Stimulated activated CD8-positive, alpha-beta memory T cell treated with anti-CD3 and anti-CD28 coated beads, Interleukin-7, amount 100 ng/mL, for 1 hour (primary cell): ENCODE measurements at places on chromosomes 5 and 9.

- DNase-seq: peak; percentile 19
Measured at GRCh38 chr5:2038321-2039179, 155.8 kb upstream of the IRX4 start.

- DNase-seq: no peak
Measured at GRCh38 chr5:43193181-43193893, 1.3 kb downstream of the NIM1K start.

DNA sequence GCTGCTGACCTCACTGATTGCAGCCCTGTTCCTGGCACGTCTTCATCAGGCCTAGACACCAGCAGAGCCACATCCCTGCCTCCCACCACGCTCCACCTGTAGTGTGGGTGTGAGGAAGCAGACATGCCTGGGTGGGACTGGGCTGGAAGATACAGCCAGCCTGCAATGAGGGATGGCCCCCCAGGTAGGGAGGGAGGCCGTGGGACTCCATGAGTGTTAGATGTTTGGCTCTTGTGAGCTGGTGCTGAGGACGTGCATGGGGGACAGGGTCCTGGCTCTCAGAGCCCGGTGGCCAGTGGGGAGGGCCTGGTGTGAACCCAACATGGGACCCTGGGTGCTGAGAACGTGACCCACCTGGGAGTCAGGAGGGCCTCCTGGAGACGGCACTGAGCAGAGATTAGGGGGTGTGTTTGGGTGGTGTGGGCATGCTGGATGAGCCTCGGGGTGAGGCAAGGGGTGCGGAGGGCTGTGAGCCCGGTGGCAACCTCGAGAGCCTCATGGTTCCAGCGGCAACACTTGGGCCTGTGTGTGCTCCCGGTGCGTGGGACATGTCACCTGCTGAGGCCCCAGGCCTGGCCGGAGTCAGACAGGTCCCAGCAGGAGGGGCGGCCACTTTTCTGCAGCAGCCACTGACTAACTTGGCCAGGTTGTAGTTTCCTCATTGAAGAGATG is 87.6 kb downstream of the PHF2 start:
- DNase-seq: no peak

- DNase-seq: no peak
Measured at GRCh38 chr5:54388409-54388808, 67.1 kb upstream of the HSPB3 start.

- no peak for DNase-seq
Measured at GRCh38 chr9:73682789-73683188, 531.1 kb downstream of the ANXA1 start.

GRCh38 chr5:79521156-79521555 is 7.2 kb upstream of the HOMER1 start:
- no peak for DNase-seq

DNA sequence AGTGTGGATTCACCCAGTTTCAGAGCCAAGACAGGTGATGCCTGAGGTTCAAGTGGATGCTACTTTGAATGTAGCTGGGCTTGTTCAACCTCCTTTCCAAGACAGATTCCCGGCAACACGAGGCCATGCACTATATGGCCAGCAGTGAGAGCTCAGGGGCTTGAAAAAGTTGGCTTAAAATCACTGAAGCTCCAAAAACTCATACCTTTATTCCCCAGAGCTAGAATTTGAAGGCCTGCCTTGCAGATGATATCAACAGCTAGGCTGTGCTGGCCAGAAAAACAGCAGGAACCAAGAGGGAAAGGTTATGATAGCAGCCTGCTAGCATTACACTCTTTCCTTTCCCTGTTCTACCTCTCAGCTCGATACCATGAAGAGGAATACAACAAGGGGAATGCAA is 120.2 kb upstream of the DAB2 start:
- no peak for DNase-seq

DNA sequence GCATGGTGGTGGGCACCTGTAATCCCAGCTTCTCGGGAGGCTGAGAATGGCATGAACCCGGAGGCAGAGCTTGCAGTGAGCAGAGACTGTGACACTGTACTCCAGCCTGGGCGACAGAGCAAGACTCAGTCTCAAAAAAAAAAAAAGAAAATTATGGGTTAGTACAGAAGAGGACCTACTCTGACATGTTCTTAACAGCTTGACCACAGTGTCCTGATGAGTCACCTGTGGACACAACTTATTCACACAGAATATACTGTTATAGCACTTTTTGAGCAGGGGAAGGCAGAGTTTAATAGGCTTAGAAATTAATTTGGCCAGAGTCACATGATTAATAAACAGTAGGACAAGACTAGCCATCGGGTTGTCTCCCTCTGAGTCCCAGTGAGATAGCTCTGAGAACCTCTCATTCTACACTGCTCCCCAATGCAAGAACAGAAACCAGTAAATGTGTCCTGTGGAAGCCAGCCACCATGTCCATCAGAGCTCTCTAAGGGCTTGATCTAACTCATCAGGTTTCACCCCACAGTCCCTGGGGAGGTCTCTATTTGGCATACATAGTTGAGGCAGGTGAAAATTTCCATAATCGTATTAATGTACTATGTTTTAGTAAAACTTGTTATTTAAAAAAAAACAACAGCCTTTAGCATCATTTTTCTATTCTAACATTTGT is 1077.9 kb upstream of the C9orf72 start:
- no peak for DNase-seq

DNA sequence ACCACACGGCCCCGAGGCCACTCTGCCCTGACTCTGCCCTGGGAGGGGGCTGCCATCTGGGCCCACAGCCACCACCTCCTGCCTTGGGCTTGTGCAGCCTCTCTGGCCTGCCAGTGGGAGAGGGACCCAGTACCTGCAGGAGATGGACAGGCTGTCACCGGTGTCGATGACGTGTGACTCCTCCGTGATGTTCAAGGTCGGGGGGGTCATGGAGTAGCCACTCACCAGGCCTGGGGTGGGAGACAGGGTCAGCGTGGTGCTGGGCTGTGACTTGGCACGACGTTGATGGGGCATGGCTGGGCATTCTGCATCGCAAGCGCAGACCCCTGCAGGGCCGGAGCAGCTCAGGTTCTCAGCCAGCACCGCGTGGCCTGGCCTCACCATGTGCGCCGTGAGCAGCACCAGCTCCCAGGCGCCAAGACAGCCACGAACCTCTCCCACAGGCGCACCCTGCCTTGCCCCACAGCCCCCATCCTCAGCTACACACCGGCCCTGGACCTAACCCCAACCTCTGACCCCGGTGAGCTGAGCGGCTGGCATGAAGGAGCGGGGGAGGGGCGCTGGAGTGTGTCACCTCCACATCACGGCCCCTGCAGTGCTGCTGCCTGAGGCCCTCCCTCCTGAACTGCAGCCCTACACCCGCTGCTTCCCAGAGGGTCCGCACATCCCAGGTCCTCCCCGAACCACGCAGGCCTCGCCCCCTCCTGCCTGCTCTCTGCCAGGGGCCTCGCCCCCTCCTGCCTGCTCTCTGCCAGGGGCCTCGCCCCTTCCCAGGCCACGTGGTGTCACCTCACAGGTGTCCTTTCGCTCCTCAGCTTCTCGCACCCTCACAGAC is 17.6 kb downstream of the FLT4 start:
- no peak for DNase-seq

- no peak for DNase-seq
Measured at GRCh38 chr9:86764221-86764624, 183.1 kb downstream of the GAS1 start.

DNA sequence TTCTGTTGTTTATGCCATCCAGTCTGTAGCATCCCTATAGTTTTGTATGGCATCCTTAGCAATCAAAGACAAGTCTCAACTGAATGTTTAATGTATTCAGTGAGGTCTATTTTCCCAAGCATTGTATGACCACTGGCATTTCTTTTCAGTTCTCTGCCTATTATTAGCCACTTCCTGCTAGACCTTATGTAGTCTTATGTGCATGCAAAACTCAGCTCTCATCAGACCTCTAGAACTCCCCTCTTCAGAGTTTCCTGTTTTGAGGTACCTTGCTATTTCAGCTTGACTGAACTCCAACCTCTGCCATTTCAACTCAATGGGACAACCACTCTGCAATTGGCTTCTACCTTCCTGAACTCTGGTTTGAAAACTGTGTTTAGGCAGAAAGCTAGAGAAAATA is 113.2 kb downstream of the SLC25A46 start:
- DNase-seq: no peak

DNA sequence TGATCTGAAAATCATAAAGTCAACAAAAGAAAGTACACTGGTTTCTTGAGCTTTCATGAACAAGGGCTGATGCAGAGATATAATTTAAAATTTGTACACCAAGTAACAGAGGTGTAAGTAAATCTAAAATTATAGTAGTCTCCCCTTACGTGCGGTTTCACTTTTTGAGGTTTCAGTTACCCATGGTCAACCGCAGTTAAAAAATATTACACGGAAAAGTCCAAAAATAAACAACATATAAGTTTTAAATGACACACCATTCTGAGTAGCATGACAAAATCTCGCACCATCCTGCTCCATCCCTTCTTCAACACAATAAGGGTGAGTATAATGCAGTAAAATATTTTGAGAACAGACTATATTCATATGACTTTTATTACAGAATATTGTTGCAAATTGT is 54.4 kb downstream of the AUH start:
- DNase-seq: no peak

DNA sequence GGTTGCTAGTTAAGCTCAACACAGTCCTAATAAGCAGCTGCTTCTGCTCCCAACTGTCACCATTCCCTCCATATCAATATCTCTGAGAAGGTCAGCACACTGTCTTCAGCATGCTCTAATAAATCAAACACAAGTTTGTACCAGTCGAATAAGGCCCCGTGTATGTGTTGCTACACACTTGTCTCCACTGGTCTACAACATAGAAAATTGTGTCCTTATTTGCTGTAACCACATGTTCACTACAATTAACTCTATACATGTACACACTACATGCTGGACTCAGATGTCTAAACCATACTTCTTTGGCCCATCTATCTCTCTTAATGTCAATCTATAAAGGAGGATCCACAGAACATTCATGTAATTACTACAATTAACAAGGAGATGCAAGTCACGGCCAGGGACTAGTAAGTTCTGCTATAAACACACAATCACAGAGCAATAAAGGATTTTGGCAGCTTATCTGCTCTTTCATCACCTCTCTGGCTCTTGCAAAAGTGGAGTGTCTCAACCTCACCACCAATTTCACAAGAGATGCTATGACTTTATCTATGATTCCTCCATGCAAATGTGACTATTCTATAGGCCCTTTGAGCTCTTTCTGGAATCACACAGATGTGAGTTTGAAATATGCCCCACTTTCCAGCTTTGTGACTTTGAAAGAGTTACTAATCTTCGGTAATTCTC is 143.9 kb downstream of the SEMA5A start:
- no peak for DNase-seq

DNA sequence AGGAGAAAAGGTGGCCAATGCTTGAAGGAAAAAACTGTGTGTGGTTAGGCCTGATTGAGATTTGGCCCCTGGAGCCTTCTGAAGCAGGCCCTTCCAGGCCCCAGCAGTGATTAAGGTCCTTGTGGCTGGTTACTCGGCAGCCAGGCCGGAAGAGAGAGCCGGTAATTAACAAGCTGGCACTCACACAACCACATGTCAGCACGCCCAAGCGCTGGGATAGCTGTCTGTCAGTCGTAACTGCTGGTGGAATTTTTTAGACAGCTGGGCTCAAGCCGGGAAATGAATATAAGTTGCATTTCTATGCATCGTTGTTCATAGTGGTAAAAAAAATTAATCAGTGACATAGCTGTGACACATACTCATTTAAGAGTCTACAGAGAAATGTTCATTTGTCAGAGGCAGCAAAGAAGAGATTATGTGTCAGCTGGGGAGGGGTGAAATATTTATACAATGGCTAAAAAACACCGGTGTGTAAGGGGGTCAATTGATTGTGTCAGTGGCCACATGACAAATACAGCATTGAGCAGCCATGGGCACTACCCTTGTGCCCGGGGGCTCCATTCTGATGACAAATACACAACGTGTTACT is 13.7 kb upstream of the ARAP3 start:
- no peak for DNase-seq

- DNase-seq: no peak
Measured at GRCh38 chr9:28538132-28538531, 964.9 kb upstream of the C9orf72 start.

DNA sequence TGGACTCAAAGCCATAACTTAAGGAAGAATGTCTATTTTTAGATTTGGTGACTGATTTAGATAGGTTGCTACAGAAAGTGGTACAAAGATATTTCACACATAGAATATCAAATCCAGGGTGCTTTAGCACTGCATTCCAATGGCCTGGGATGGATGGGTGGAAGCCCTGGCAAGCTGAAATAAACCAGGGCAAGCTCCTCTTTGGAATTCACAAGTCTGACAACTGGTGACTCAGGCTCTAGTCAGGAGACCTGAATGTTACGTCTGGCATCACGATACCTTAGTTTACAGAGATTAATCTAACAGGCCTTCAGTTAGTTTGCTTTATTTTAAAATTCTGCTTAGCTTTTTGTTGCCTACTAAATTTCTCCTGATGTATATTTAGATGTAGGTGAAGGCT is 144.0 kb downstream of the TMC1 start:
- no peak for DNase-seq

DNA sequence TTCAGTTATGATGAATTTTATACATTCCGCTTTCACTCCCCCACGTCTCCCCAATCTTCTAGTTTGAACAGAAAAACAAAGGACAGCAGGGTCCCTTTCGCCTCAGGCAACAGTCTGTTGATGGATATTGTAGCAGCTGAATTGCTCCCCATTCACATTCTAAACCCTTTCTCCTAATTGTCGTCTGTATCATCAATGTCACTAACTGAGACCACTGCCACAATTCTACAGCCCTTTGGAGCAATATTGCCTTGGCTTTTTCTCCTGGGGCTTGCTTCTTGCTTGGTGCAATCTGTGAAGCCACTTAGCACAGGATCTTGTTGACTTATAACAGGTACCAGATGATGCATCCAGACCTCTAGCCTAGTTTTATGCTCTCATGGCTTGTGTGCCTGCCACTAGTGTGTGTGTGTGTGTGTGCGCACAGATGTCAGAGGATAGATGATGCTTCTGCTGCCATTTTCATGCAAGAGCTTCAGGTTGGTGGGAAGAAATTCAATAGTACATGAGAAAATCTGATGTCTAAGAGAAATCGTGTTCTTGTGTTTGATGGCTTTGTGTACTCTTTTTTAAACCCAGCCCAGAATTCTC is 195.2 kb upstream of the ISL1 start:
- DNase-seq: no peak
